ENCODE measurements at places on chromosomes 16 and 17.
A peak's percentile ranks its signal among the peaks of the same experiment; 100 is the strongest.

DNA sequence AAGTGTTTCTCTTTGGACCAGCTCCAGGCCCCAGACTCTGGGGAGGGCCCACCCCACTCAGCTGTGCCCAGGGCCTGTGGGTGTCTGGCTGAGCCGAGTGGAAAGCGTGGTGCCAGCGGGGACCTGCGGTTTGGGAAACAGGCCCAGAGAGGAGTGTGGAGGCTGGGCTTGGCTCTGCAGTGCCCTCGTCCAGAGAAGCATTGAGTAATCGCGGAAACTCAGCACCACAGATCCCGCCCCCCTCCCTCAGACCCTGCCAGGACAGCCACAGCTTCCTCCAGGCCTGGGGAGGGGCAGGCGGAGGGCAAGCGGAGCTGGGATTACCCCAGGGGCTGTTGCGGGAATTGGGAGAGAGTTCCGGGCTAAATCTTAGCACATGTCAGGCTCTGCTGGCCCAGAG, 14.6 kb upstream of the PITPNA start:
- DNase-seq, result peak; percentile 61

GRCh38 chr16:4360538-4361021, 9.5 kb upstream of the PAM16 start:
- no peak for DNase-seq

DNA sequence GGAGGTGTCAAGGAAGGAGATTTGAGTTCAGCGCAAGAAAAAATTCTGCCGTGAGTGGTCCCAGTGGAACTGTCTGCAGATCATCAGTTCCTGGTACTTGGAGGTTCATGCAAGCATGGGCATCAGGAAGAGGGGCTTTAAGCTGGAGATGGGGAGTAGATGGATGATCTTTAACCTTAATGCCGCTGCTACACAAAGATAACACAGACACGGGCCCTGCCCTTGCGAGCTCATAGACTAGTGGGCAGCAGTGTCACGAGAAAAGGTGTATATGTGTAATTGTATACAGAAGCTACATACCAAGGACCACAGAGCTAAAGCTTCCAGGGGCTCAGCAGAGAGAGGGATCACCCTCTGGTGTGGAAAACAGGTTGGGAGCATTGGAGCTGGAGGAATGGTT, 33.6 kb downstream of the PRSS54 start:
- DNase-seq, result no peak

DNA sequence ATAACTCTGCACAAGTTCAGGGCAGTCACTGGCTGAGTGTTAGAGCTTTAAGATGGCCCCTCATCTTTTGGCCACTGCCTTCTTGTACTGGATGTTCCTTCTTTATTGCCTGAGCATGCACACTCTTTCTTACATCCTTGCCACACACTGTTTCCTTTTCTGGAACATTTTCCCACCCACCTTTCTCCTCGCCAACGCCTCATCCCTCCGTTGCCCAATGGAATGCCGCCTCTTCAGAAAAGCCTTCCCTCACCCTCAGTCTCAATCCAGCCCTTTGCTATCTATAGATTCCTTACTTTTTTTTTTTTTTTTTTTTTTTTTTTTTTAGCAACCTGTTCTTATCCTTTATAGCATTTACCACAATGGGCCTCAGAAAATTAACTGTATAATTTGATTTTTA, 47.9 kb upstream of the RBFOX1 start:
- no peak for DNase-seq

DNA sequence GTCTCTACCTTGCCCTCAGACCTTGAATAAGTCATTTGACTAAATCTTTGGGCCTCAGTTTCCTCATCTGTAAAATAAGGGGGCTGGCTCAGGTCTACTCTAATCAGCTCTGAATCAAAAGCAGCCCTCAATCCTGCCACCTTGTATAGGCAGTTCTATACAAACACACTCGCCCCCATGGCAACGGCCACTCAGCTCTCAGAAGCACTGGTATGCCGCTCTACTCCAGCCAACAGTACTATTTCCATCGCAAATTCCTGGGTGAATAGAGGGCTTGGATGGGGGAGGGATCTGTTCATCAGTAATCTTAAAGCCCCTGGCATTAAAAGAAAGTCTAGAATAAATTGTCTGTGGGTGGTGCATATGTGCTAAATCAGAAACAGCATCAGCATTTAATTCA, 21.2 kb upstream of the TAOK1 start:
- DNase-seq, result no peak

DNA sequence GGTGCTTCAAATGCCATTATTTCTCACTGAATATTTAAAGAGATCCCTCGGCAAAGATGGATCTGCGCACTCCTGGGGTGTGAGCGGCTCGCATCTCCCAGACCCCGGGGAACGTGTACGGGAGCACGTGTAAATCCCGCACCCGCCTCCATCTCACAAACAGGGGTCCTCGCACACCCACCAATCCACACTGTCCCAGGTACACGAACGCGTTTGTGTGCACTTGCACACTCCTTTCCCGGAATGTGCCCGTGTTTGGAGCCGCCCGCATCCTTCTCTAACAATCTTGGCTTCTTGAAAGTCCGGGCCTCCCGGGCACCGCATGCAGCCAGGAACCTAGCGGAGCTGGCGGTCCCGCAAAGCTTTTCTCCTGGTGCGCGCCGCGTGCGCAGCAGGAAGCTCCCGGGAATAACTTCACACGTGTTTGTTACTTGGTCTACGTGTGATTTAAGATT, 2.5 kb upstream of the SALL1 start:
- peak; percentile 34 for DNase-seq

DNA sequence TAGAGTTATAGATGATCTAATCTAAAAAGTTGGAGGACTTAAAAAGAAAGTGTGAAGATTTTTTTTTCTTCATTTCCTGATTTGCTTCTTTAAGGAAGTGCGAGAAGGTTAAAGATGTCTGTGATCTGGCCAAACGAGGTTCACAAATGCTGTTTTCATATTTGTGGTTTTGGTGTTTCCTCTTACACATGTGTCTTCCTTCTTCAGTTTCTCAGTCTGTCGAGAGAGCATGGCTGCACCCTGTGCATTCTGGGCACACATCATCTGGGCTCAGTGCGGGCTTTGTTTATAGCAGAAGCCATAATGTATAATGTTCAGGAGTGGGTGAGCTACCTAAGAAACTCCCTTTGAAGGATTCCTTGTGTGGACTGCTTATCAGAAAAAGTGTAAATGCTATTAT, 260.4 kb upstream of the TBX2 start:
- DNase-seq, result no peak

DNA sequence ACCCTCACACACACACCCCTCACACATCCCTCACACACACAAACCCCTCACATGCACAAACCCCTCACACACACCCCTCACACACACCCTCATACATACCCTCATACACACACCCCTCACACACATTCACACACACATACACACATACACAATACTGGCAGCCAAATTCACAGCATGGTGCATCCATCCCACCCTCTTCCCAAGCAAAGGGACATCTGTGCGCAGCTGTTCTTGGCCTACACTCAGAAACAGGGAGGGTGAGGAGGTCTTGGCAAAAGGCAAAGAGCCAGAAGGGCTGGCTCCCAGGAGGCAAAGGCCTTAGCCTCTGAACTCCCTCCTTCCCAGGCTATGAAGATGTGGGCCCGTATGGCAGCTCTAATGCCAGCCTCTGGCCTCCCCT, 23.4 kb downstream of the C17orf67 start:
- DNase-seq, result no peak

DNA sequence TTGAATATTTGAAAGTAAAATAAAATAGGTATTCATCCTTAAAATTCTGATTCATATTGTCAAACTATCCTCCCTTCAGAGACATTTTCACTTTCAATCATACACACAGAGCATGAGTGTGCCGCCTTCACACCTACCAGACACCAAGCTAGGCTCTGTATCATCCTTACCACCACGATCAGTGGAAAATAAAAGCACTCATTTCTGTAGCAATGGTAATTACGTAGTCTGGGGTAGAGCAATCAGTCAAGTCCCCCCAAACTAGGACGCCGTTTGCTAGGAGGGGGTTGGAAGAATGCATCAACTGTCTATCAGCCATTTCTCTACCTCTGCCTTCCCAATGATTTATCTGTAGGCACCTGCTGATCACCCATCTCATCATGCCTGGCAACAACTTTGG, 84.6 kb upstream of the GRIN2A start:
- no peak for DNase-seq

DNA sequence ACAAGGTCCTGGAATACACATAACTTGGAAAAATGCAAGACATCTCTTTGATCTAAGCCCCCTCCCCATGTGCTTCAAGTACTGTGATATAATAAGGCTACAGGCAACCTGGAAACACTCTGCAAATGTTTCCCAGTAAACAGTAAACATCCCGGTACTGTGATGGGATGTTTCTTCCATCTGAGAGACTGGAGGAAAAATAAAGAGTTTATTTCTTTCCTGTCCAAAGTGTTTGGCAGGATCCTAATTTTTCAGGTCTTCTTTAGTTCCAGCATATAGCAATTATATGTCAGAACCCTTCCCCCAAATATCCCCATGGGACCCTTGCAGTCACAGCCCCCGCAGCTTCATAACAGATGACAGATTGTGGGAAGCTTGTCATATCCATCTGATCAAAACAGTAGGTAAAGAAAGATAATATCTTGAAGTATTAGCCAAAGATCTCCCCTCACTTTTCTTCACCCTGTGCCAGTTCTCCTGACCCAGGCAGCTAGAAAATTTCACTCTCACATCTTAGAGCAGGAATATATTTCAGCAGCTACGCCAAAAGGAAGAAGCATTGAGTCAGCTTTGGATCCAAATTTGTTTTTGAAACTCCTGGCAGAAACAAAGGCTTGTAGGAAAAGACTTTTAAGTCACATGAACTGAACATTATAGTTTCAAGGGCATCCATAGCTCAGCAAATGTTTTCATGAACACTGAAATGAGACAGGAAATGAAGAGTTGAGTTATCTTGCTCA, 141.3 kb downstream of the HS3ST3A1 start:
- no peak for DNase-seq

- DNase-seq, result no peak
These were observed 42.9 kb downstream of the BPTF start for GRCh38 chr17:67868176-67868575.

DNA sequence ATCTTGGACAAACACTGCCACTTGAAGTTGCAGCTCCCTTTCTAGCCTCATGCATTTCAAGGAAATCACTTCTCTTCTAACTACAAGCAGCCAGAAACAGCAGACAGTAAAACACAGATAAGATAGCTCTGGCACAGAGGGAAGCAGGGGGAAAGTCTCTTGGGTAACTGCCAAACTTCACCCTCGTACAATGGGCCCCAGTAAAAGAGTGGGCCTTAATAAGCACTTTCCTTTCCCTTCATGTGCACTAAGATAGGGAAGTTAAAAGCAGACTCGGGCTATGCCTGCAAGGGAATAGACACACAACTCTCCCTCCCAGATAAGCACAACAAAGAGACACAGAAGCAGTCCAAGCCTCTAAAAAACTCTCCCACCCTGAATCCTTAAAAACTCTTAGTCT, 4.2 kb upstream of the KRTAP4-5 start:
- DNase-seq, result no peak

GRCh38 chr16:73572135-73572828, 524.4 kb upstream of the ZFHX3 start:
- peak; percentile 5 for DNase-seq

DNA sequence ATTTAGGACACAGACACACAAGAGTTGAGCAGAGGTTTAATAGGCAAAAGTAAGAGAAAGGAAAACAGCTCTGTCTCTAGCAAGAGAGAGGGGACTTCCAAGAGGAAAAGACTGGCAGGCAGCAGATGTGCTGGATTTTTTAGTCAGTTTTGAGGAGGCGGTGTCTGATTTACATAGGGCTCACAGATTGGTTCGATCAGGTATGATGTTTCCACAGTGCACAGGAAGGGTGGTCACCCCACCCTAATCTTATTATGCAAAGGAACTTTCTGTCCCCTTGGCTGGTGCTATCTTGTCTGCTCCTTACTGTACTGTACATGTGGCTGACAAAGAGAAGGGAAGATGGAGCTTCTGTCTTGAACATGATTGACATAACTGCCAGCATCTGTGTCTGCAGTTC, 25.3 kb downstream of the BFAR start:
- no peak for DNase-seq

- no peak for DNase-seq
These were observed 6.4 kb downstream of the NHERF1 start for GRCh38 chr17:74754832-74755231.

DNA sequence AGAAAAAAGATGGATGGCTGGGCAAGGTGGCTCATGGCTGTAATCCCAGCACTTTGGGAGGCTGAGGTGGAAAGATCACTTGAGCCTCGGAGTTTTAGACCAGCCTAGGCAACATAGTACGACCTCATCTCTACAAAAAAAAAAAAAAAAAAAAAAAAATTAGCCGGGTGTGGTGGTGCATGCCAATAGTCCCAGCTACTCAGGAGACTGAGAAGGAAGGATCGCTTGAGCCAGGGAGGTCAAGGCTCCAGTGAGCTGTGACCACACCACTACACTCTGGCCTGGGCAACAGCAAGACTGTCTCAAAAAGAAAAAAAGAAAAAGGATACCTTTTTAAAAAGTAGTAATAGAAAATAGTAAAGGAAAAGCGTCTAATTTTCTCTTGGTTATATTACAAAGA, 20.7 kb downstream of the ZNF652 start:
- no peak for DNase-seq

DNA sequence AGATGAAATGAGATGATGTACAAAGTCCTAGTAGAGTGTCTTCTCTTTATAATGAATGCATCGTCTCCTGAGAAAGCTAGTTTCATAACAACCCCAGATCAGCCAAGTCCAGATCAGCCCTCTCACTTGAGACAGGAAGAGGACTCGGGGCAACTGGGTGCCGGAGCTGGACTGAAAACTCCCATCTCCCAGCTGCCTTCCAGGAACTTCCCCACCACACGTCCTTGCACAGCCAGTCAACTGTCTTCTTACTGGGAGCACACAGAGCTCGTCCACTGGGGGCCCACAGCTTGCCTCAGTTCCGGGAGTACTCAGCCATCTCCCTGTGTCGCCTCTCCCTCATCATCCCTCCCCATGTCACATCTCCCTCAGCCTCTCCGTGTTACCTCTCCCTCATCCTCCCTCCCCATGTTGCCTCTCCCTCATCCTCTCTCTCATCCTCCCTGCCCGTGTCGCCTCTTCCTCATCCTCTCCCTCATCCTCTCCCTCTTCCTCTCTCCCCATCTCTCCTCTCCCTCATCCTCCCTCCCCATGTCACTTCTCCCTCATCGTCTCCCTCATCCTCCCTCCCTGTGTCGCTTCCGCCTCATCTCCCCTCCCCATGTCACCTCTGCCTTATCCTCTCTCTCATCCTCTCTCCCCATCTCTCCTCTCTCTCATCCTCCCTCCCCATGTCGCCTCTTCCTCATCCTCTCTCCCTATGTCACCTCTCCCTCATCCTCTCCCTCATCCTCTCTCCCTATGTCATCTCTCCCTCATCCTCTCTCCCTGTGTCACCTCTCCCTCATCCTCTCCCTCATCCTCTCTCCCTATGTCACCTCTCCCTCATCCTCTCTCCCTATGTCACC, 22.4 kb upstream of the KCNH6 start:
- no peak for DNase-seq

Measured in substantia nigra (tissue), 51 donors.